ENCODE measurements at places on chromosomes 3 and 15.

DNA sequence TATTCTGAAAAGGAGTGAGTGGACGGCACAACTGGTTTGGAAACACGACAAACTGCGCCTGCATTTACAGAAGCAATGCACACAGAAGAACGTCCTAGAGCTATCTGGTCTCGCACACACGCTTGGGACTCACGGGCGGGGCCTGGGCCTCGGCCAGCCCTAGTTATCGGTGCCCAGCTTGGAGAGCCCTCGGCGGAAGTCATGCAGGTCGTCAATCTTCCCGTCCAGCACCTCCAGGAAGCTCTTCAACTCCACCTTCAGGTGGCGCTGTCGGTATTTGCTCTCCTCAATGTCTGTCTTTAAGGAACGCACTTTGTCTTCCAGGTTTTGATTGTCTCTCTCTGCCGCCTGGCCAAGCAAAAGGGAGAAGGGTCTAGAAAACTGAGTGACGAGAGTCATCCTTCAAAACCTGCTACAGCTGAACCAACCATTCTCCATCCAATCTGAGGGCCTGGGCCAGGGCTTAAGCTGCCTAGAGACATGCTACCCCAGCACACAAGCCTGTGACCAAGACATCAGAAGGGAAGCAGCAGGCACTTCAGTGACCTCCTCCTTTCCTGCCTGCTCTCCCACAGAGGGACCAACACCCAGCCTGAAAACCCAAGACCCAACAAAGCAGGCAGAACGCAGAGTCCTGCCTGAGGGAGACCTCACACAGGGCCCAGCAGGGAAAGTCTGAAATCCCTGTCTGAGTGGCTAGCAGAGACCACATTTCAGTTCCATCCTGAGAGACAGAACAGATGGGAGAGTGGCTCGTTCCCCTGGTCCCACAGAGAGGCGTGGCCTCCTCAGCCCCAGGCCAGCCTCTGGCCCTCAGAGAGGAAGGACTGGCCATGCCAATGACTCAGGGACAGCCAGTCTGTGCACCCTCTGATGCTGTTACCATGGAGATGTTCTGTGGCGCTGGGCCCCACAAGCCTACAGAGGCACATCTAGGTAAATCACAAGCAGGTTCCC, 40.4 kb downstream of the WHAMM start:
- DNase-seq, result peak; percentile 48

- DNase-seq, result no peak
Measured at GRCh38 chr3:198081421-198081844, 121.4 kb downstream of the LMLN start.

- no peak for DNase-seq
Measured at GRCh38 chr15:95162069-95162468, 930.7 kb downstream of the MCTP2 start.

DNA sequence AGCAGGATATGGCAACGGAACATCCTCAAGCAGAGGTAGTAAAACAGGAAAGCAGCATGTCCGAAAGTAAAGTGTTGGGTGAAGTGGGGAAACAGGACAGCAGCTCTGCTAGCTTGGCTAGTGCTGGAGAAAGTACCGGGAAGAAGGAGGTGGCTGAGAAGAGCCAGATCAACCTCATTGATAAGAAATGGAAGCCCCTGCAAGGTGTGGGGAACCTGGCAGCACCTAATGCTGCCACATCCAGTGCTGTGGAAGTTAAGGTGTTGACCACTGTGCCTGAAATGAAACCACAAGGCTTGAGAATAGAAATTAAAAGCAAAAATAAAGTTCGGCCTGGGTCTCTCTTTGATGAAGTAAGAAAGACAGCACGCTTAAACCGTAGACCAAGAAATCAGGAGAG, 14.3 kb upstream of the ZBTB47 start:
- DNase-seq, result no peak

GRCh38 chr15:71780115-71780976, 30.0 kb upstream of the NR2E3 start:
- DNase-seq, result no peak

DNA sequence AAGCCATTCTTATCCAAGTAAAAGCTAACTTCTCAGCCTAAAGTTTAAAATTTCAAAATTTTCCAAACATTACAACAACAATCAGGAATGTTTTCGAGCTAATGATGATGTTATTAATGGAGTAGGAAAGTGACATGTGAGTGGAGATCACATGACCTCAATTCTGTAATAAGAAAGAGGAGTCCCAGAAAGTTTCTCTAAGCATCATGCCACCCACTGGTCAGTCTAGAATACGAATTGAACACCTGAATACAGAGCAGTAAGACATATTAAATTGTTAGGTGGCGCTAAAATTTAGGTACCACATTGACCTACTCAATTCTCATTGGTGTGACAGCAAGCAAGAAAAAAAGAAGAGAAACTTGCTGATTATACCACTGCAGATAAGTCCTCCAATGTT, 163.9 kb downstream of the DCLK3 start:
- no peak for DNase-seq

DNA sequence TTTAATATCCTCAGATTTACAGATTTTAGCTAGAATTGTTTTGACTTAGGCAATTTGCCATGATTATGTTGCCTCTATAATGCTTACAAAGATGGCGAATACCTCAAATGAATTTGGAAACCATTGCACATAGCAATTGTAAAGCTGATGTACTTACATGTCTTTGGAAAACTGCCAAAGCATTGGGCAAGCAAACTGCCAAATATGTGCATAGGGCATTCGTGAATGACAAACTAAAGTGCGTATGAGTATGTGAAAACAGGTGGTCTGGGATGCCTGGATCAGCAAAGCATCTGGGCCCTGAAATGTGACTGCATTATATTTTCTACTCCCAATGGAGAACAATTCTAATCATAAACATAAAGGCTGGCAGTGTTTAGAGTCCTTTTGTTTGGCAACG, 445.3 kb upstream of the ROBO1 start:
- DNase-seq, result no peak

DNA sequence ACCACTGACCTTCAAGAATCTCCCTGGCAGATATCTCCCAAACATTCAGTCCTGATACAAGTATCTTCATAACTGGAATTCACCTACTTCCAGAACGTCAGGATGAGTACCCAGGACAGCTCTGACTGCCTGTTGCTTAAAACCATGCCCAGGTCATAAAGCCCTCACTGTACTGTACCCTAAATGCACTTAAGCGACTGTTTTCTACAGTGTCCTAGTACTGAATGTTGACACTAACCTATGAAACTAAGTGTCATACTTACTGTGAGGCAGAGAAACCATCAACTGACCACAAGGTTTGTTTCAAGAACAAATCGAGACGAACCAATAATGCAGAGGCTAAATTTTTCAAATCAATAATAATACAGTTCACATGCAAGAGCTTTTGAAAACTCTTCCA, 178.7 kb upstream of the NSMCE3 start:
- no peak for DNase-seq

DNA sequence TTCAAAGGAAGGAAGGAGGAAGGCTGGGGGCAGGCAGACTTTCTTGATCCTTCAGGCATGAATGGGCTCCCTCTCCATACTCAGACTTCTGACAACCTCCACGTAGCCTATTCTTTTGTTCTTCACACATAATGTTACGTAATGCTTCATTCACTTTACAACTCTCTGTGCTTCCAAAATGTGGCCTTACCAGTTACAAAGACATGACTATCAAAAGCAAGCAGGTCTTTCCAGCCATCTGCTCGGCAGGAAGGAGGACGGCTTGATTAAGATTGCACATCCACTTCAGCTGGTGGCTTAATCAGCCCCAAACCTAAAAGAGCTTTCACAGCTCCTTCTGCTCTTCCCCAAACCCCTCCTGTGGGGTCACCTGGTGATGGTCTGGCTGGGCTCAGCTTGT, 263.2 kb downstream of the XXYLT1 start:
- DNase-seq, result no peak

GRCh38 chr3:139601191-139601961, 61.8 kb upstream of the RBP1 start:
- DNase-seq, result no peak

GRCh38 chr3:153166206-153166605, 4.2 kb downstream of the RAP2B start:
- peak; percentile 47 for DNase-seq

DNA sequence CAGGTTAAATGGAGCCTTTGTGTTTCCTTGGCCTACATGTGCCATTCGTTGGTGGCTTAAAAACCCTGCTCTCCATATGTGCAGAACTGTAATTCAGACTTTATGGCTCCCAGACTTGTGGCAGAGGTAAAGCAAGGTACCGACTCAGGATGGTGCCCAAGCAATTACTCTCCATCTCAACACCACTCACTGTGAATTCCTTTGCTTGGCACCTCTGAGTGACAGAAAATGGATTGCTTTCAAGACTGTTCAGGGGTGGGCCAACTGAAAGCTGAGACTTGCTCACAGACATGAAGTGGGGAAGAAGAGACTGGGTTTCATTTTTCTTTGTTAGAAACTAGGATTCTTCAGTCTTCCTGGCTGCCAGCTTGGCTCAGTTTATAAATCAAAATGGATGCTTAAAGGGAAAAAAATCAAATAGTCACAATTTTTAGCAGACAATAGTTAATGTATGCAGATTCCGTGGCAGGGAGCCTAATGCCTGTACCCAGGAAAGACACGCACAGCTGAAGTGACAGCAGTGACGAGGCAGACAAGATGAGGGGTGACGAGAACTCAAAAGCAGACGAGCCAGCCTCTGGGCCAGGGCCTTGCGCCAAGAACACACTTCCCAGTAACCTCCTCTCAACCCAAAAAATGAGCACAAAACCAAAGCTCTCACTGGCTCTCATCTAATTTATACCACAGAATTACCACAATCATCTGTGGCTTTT, 207.9 kb upstream of the SLC2A2 start:
- DNase-seq, result no peak

DNA sequence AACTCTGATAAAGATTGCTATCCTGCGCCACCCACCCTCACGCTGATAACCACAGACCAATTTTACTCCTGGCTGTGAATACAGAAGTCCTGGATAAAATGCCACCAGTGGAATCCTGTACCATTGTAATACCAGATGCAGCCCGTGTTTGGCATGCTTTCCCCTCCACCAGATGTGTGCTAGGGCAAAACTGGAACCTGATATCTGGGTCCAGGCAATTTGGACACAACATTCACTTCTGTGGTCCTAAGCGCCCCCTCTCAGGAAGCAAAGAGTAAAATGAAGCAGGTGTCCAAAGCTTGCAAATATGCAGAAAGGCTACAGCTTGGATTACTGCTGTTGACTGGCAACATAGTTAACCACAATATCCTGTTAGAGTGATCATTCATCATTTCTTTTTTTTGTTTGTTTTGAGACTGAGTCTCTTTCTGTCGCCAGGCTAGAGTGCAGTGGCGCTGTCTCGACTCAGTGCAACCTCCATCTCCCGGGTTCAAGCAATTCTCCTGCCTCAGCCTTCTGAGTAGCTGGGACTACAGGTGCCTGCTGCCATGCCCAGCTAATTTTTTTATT, 32.8 kb downstream of the LOXL1 start:
- DNase-seq, result no peak

- no peak for DNase-seq
Measured at GRCh38 chr3:173225351-173225750, 84.3 kb upstream of the SPATA16 start.

- DNase-seq, result no peak
Measured at GRCh38 chr3:62139957-62140356, 233.4 kb downstream of the FEZF2 start.

DNA sequence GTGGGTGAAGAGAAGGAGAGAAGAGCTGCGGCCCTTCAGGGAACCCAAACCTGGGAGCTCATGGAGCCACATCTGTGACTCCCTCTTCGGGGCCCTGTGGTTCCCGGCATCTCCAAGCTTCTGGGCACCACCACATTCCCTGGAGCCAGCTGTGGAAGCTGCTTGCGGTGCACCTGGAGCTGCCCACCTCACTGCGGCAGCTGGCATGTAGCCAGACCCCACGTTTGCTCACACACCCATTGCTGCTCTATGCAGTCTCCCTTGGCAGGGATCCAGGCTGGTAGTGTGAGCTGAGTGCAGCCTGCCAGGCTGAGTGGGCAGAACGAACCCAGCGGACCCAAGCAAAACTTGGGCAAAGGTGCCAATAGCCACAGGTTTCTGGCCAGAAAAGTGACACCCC, 16.8 kb upstream of the PLA2G4E start:
- no peak for DNase-seq

DNA sequence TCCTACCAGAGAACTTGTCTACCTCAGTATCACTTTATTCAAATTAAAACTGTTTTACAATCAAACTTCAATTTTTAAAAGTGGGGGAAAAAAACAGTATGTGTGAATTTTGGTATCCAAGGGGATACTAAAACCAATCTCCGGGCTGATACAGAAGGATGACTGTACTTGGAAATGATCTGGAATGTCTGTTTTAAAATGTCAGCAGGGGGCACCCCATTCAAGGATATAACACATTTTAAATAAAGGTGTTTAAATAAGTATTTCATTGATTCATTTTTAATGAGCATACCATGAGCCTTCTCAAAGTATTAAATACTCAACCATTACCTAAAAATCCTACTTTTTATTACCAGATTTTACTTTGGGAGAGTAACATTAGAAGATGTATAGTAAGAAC, 67.9 kb downstream of the ULK4 start:
- peak; percentile 50 for DNase-seq

DNA sequence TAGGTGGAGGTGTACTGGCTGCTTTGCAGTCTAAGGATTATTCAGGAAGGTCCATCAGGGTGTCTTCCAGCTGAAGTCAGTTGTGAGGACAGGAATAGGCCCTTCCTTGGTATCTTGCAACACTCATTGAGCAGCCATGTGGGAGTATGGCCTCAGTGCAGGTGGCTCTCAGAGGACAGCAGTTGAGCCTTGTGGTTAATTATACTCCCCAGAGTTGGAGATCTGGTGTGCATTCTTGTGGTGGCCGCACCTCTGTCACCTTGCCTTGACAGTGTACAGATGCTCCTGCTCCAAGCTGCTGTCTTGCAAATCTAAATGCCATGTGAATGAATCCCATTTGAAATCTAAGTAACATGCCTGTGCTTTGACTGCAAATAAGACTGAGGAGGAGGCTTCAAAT, 339.9 kb upstream of the BCHE start:
- no peak for DNase-seq

- DNase-seq, result no peak
Measured at GRCh38 chr3:82080792-82081191, 319.3 kb upstream of the GBE1 start.

- DNase-seq, result peak; percentile 50
Measured at GRCh38 chr3:185537369-185537970, 14.9 kb downstream of the LIPH start.

DNA sequence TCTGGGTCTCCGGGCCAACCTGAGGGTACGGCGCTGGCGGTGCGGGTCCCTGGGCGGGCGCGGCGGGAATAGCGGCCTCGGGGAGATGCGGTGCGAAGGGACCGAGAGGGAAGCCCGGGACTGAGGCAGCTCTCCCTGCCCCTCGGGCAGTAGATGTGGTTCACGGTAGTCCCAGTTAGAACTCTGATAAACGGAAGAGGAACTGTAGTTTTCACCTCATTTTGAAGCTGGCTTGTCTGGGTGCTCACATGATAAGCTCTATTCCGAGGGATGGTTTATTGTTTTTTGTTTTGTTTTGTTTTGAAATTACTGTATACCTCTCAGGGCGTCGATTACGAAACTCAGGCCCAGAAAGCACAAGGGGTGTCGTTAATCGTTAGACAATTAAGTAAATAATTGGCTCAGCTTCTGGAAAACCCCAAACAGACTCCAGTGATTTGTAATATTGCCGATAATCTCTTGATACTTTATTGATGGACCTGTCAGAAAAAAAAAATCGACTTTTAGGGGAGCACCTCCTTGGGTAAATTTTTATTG, 413 bp downstream of the NUSAP1 start:
- peak; percentile 12 for DNase-seq

- DNase-seq, result no peak
Measured at GRCh38 chr3:134232151-134232550, 18.5 kb downstream of the RYK start.
